NCI-H1048 (cell line): ENCODE measurements at places on chromosomes 11 and 22.

DNA sequence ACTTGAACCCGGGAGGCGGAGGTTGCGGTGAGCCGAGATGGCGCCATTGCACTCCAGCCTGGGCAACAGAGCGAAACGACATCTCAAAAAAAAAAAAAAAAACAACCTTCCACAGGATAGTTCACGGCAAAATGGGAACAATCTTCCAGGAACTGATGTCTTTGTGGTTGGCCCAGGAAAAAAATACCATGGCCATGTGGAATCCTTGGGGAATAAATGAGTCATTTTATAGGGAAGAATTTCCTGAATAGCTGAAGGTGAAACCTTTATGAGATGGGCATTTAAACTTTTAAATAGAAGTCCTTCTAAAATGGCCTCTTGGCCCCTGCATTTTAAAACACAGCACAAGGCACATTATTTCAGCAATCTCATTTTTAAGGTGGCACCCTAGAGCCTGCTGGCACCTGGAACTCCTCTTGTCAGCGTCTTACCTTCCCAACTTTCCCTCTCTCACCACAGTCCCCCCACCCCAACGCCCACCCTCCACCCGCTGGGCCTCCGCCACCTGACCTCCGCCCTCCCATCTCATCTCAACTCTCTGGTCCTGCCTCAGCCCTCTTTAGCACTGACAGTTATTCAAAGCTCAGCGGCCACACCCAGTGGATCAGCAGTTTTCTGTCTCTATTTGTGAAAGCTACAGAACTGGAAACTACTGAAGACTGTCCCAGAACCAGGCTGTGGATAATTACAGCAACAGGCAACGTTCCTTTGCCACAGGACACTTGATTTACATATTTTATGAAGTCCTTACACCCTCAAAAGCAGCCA lies 43.1 kb downstream of the SCGB1A1 start:
- DNase-seq = no peak

- DNase-seq = no peak
Observed at GRCh38 chr11:130516554-130517505, 68.4 kb downstream of the ADAMTS15 start.

DNA sequence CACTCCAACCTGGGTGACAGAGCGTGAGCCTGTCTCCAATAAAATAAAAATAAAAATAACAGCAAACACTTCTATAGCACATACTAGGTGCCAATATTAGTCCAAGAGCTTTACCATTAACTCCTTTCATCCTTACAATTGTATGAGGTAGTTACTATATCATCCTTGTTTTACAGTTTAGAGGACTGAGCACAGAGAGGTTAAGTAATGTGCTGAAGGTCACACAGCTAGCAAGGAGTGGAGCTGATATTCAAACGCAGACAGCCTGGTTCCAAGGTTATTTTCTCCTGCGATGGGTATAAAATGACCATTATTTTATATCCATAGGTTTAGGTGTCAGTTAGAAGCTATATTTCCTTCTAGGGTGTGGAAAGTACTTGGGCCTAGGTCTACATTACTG lies 80.7 kb upstream of the LMO1 start:
- no peak for DNase-seq

- DNase-seq = no peak
Observed at GRCh38 chr11:85945296-85945695, 90.1 kb downstream of the CCDC83 start.

- no peak for DNase-seq
Observed at GRCh38 chr11:116955949-116956348, 118.5 kb upstream of the APOA1 start.

DNA sequence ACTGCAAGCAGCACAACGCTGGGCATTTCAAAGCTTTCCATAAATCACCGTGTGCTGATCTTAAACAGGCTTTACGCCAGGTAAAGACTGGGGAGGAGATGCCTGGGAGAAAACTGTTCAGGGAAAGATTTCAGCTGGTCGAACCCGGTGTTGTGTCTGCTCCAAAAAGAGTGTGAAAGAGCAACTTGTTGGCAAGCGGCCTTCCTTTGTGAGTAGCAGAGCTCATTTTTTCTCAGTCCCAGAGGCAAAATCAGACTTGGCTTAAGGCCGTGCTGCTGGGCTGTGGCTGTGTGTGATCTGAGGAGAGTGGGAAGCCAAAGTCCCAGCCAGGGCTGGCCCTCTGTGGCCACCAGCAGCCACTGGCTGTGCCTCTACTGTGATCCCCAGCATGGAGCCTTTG lies 75.7 kb upstream of the E2F8 start:
- no peak for DNase-seq

GRCh38 chr11:132060567-132060966 lies 690.2 kb downstream of the NTM start:
- no peak for DNase-seq

- DNase-seq = no peak
Observed at GRCh38 chr22:48883211-48883960, 944.3 kb downstream of the BRD1 start.

DNA sequence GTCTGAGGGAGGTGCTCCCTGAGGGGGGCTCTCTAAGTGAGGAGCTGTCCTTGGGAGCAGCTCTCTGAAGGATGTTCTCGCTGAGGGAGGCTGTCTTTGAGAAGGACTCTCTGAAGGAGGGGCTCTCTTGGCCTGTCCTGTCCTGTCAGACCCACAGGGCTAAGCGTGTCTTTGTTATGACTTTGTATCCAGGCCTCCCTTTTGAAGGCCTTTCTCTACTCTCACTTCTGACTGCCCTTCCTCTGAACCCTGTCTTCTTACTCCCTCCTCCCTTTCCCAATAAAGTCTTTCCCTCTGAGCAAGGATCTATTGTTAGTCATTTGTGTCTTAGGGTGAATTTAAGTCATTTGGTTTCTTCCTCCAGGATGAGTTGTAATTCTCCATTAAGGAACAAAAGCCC lies 330.1 kb upstream of the PLET1 start:
- DNase-seq = no peak

GRCh38 chr11:11022125-11022730 lies 164.4 kb upstream of the ZBED5 start:
- no peak for DNase-seq

- DNase-seq = no peak
Observed at GRCh38 chr11:76151556-76152085, 54.7 kb downstream of the WNT11 start.

GRCh38 chr11:47106798-47107411 lies 69.8 kb downstream of the ARFGAP2 start:
- DNase-seq = no peak

DNA sequence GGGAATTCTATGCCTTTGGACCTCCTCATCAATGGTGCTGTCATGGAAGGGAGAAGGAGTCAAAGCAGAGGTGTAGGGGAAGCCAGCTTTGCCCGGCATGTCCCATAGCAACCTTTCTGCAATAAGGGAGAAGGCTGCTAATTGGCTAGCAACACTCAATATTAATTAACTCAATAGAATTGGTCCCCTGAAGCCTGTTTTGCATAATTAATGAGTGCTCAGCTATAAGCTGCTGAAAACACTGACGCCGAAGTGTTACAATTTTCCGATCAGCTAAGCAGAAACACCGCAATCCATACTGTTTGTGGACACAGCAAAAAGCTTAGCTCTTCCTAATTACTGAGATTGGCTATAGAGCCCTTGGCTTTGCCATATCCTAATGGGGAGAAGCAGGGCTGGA lies 245.0 kb downstream of the CSNK2A3 start:
- no peak for DNase-seq

DNA sequence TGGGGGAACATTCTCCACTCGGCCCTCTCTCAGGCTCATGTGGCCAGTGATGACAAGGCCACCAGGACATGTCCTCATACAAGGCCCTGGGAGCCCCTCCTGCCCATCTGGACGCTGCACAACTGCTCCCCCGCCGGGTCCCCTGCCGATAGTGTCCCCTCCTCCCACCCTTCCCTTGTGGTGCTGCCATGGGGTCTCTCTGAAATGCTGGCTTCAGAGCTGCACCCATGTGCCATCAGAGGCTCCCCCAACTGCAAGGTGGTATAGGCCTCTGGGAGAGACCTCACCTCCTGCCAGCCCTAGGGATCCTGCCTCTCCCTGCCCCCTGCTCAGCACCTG lies 113.0 kb downstream of the KCNQ1OT1 start:
- DNase-seq = no peak

- DNase-seq = no peak
Observed at GRCh38 chr11:9193316-9193715, 71.8 kb downstream of the DENND5A start.

DNA sequence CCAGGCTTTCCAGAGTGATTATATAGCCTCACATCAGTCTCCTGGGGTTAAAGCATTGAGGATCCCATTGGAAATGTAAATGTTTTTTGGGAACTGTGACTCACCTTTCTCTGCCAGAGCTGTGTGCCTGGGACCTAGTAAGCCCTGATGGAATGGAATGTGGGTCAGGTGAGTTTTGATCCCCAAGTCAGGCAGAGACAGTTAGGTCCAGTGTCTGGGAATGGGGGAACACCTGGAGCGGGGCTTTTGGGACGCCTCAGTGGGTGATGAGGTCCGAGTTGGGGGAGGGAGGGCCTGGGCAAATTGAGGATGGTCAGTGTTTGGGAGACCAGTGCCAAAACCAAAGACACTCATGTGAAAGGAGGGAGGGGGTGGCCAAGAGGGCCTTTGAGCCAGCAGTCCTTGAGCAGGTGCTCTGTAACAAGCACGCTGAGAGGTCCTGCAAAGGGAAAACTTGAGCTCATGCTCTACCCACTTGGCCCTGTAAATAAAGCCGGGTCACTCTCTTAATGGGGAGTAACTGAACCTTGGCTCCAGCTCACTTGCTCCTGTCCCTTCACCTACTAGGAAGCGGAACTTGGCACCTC lies 104.7 kb downstream of the NAV2 start:
- no peak for DNase-seq

DNA sequence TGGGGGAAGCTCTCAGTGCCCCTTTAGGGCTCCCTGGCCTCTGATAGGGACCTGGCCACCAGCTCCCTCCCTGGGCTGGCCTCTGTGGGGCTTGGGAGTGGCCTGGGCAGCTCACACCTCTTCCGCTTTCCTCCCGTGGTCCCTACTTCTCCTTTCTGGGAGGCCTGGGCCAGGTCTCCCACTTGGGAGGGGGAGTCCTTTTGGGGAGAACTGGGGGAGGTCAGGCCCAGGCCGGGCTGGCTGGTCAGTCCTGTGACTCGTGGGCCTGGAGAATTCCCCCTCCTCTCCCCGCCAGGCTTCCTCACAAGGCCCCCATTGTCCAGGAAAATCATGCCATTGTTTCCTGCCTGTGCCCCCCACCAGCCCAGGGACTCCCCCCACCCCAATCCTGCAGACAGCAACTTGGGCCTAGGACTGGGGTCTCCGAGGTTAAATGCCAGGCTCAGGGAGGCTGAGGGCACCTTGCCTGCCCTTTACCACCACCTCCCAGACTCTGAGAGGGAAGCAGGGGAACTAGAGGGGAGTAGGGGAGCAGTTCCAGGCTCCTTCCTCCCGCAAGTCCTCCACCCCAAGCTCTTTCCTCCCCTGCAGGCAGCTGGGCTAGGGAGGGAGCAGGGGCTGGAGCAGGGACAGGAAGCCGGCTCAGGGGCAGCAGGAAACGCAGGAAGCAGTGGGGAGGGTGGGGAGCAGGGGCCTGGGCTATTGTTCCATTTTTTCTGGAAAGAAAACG lies 2.8 kb downstream of the MAP3K11 start:
- DNase-seq = no peak

GRCh38 chr11:114132417-114132816 lies 72.9 kb downstream of the ZBTB16 start:
- DNase-seq = no peak

DNA sequence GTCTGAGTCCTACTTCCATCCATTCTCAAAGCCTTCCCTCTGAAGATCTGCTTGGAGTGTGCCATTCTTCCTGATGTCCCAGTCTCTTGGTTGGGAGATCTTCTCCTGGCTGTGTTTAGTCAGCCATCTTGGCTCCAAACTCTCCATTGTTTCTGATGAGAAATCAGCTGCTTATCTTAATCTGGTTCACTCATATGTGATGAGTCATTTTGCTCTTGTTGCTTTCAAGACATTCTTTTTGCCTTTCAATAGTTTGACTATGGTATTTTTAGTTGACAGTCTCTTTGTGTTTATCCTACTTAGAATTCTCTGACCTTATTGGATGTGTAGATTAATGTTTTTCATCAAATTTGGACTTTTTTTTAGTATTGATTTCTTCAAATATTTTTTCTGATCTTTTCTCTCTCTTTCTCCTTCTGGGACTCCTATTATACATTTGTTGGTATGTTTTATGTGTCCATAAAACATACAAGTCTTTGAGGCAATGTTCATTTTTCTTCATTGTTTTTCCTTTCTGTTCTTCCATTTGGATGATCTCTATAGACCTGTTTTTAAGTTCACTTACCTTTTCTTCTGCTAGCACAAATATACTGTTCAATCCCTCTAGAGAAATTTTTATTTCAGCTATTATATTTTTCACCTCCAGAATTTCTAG lies 77.2 kb upstream of the CLPB start:
- DNase-seq = no peak

GRCh38 chr22:48705159-48705916 lies 1122.3 kb downstream of the BRD1 start:
- no peak for DNase-seq

DNA sequence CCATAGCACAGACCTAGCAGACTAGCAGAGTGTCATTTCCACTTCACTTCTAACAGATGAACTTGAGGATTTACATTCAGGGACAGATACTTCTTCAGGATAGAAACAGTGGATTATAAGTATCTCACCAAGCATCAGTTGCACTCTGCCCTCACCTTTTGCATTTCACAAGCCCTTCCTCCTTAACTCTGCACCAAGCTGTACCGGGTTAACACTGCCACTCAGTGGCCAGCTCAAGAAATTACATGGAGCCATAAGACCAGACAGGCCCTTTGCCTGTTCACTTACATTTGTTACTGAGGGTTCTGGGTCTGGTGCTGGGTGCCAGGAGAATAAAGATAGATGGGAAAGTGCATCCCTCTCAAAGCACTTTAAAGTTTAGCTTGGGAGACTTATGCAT lies 309.8 kb downstream of the SHANK2 start:
- DNase-seq = no peak

- DNase-seq = no peak
Observed at GRCh38 chr11:57358543-57358961, 20.4 kb downstream of the P2RX3 start.

DNA sequence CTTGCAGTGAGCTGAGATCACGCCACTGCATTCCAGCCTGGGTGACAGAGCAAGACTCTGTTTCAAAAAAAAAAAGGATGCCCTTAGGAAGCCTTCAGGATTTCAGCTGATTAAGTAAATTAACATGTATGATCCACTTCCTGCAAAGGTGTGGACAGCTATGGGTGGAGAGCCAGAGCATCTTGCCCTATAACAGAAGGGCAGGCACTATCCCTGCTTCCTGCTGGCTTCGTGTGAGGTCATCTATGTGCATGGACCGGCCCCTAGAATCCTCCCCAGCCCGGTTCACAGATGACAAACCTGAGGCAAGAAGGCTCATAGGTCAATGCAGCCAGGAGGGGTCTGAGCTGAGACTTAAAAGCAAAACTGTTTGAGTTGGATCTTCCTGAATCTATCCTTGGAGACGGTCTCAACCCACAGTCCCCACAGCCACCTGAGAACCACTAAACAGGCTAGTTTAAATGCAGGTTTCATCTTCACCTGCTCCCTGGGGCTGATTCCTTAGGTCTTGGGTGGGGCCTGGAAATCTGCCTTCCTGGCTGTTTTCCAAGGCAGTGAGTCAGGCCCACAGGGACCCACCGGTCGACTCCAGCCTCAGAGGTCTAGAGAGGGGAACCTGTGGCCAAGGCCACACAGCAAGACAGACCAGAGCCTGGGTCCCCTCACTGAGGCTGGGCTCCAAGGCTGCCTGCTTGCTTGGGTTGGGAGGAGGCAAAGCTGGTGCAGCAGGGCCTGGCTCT lies 55.2 kb upstream of the MPEG1 start:
- no peak for DNase-seq

GRCh38 chr22:24920029-24920428 lies 26.5 kb downstream of the LHFPL7 start:
- no peak for DNase-seq

GRCh38 chr22:49553076-49553475 lies 274.6 kb downstream of the BRD1 start:
- no peak for DNase-seq
